Activated CD4-positive, alpha-beta T cell treated with anti-CD3 and anti-CD28 coated beads, Interleukin-2, amount 50 U/mL, for 1 hour (primary cell): ENCODE measurements at places on chromosomes 6 and 20.

- DNase-seq = no peak
Observed at GRCh38 chr6:129903082-129903481, 42.0 kb upstream of the TMEM244 start.

DNA sequence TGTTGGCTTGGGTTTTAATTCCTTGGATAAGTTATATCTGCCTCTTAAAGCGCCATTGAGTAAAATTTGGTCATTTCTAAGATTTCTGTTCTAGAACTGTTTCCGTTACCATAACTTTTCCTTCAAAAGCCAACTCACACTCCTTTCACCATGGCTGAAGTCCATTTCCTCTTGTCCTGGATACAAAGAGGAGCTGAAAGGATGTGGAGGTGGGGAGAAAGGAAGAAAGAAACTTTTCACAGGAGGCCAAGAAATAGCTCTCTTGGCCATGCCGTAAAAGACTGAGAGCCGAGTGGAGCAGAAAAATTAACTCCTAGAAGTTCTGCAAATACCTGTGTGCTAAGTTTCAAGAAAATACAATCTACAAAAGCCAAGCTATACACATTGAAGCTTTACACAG, 21.6 kb downstream of the GABBR1 start:
- DNase-seq = no peak

- no peak for DNase-seq
Observed at GRCh38 chr6:109867009-109867969, 110.8 kb upstream of the GPR6 start.

DNA sequence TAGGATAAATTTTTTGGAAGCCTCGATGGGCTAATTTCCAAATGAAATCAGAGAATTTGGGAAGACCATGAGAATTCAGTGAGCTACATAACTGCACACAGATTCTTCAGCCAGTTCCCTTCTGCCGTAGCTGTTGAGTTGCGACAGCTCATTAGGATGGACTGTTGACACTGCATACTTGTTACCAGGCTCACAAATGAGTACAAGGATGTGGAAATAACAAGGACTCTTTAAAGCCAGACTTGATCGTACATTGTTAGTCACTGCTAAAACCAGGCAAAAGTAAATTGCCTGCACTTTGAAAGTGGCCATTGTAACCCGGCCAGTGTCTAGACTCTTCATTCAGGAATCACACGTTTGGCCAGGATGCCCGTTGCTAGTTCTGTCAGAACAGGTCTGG, 37.0 kb downstream of the NDUFAF5 start:
- no peak for DNase-seq

DNA sequence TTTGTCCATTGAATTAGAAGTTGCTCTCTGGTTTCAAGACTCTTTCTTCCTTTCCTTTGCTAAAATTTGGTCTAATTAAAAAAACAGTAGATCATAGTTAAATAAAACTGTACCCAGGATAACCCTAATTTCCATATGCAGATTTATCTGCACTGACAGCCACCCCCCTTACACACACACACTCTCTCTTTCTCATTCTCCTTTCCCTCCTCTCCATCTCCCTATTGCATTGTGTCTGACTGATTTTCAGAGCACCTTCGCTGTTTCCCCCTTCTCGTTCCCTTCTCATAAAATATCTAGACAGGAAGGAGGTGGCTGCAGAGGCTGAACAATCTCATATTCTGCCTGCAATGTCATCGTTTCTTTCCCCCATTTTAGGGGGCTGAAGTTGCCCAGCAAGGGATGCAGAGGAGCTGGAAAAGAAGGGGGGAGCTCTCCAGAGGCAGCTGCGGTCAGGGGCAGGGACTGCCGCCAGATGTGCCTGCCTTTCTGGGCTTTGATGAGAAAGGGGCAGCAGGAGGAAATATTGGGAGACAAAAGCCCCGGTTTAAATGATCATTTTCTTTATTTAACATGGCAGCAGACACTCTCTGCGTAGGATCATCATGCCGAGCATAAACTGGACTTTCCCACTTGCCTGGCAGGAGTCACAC, 22.5 kb upstream of the MMS22L start:
- DNase-seq = no peak

- no peak for DNase-seq
Observed at GRCh38 chr6:7234547-7234946, 78.5 kb downstream of the SSR1 start.

DNA sequence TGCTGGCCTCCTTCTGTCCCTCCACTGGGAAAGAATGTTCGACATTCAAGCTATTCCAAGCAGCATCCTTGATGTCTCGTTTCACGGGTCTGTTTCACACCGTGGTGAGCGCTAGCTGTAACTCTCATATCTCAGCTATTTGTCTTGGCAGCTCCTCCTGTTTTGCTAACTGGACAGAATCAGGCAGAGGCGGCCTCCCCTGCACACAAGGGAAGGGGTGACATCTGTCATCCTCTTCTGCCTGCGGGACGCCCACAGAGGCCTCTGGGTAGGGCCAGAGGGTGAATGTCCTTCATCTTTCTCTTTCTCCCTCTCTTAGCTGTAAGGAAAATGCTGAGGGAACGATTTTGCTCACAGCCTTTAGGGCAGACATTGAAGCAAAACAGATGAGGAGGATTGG, 232.8 kb upstream of the GMDS start:
- DNase-seq = no peak

DNA sequence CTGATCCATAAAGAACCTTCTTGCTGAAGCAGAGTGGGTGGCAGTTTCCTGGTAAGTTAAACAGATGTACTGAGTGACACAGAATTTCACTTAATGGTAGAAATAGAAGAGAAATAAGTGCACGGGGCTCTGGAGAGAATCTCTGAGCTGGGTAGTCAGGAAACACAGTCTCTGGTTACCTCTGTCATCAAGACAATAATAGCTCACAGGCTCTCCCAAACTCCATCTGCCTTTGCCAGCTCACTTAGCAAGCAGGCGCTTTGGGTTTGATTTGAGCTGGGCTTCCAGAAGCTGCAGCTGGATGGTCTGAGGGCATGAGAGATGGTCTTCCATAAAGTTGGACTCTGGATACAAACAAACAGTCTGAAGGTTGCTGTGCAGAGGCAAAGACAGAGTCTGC, 39.6 kb upstream of the PRSS35 start:
- DNase-seq = no peak

- peak; percentile 1 for DNase-seq
Observed at GRCh38 chr6:11043961-11044711, at the start of gene ELOVL2. Gene ELOVL2 (minus strand): TSS chr6:11044305. CDS start chr6:11044230, 75 bp downstream.

- no peak for DNase-seq
Observed at GRCh38 chr6:15362274-15363160, 116.6 kb downstream of the JARID2 start.

DNA sequence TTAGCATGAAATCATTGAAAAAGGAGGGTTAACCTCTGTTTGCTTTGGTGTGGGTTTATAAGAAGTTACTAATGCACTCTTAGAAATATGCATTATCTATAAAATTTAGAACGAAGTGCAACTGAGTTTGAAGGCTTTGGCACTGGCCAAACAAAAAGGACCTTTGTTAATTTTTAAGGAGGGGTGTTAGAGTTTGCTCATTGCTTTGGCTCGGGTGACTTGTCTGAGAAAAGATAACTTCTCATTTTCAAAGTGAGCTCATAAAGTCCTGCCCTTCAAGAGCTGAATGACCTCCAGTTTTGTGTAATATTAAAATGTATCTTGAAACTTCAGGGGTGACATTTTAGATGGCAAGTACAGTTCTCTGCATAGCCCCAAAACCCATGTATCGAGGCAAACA, 25.9 kb downstream of the NEDD9 start:
- DNase-seq = no peak

DNA sequence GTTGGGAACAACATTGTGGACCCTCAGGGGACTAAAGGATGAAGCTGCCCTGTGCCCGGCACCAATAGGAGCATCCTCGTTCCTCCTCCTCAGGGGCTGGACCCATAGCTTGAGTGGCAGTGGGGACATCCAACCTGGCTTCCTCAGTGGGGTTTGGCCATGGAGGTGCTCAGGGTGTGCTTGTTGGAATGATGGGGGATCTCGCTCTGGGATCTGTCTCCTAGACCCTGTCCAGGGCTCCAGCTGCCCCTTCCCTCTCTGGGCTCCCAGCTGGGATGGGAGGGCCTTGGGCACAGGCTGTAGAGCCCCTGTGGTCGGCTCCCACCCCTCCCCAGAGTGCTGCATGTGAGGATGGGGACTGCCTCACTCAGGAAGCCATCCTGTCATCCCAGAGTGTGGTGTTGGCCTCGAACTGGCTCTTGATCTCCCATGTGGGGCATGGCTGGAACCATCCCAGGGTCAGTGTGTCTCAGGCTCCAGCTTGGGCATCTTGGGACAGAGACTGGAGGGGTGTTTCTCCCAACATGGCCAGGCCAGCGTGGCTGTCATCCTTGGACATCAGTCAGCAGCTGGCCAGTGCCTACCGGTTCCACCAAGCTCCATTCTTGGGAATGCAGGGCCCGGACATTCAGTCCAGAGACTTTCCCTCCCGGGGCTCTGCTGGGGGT, 9.5 kb upstream of the MYT1 start:
- no peak for DNase-seq

- no peak for DNase-seq
Observed at GRCh38 chr20:41111578-41111951, 25.8 kb upstream of the PLCG1 start.

DNA sequence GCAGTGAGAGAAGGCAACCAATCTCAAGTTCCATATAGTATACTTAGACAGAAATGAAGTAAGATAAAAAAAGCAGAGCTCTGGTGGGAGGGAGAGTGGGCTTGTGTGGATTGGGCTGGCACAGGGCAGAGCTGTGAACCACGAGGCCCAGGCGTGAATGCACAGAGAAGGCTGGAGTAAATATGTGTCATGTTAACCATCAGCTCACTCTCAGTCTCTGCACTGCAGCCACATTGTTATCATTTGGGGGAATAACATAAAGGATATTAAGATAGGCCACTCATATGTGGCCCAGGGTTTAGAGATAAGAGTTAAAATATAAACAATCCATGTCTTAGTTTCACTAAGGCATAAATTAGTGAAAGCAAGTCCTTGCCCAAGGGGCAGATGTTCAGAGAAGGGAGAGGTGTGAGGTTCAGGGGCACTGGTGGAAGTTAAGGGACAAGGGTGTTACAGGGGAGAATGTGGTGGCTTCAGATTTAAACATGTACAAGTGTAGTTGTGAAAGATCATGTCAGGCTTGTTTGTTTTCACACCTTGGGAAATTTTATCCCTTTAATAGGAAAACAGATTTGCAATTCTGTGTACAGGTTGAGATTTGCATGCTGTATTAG, 14.4 kb downstream of the GMPR start:
- no peak for DNase-seq

- DNase-seq = no peak
Observed at GRCh38 chr6:6466967-6467761, 121.4 kb upstream of the LY86 start.

DNA sequence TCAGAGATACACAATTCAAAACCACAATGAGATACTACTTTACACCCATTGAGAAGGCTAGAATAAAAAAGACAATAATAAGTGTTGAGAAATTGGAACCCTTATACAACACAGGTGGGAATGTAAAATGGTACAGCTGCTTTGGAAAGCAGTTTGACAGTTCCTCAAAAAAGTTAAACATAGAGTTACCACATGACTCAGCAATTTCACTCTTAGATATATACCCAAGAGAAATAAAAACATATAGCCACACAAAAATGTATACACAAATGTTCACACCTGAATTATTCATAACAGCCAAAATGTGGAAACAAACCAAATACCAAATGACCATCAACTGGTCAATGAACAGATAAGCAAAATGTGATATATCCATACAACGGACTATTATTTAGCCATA, 161.1 kb upstream of the PLN start:
- no peak for DNase-seq

DNA sequence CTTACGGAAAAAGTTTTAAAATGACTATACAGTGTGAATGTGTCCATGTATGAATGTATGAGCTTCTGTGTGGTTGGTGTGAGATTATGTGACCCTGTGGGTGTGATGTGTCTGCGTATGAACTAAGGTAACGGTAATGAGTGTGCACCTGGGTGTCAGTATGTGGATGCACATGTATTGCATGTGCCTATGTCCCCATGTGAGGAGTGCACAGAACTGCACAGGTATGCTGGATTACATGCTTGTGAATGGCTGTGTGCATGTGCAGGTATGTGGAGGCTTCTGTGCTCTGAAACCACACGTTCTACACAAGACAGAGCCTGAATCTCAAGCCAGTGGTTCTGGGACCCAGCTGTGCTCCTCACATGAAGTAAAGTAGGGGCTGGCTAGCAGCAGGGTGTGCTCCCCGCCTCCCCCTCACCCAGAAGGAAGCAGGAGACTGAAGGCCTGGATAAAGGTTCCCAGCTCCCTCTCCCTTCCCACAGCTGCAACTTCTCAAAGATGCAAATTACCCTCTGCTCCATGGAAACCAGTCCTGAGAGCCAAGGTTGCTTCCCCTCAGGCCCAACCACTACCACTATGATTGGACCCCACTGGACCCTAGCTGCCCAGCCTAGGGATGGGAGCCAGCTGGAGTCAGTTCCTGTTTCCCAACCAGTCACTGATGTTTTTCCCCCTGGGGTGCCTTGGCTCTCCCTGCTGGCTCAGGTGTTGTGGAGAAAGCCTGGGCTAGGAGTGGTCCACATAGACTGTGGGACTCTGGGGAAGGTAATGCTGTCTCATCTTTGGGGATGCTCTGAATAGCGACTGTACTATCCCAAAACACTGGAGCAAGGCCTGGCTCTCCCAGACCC, 24.8 kb upstream of the SPDEF start:
- DNase-seq = no peak

DNA sequence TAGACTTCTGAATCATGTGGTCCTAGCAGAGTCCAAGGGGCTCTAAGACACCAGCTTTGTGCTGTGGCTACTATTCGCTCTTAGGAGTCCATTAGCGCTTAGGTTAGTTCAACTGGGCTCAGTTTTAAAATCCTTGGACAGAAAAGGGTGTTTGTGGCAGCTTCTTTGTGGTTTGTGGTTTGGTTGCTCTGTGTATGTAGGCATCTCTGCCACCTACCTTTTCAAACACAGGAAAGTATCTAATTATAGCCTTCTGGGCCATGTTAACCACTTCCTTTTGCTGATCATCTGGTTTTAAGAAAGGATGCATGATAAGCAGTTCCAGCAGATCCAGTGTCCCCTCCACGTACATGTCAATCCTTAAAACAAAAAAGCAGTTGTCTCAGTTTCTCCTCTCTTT, 10.8 kb downstream of the GSTA4 start:
- no peak for DNase-seq

- DNase-seq = no peak
Observed at GRCh38 chr20:38225900-38226263, 34.7 kb downstream of the KIAA1755 start.

- DNase-seq = no peak
Observed at GRCh38 chr6:4362326-4362725, 227.0 kb upstream of the ECI2 start.
